Psoas muscle (tissue), 8 donors: ENCODE measurements at places on chromosomes 1 and 21. TPM values are rescaled to one million over a fixed set of nuclear protein-coding genes. Genes with fewer than 3 reads are reported as not detected.

GRCh38 chr1:219792337-219793021 is 135.9 kb downstream of the SLC30A10 start:
- no peak for DNase-seq

- no peak for DNase-seq
Measured at GRCh38 chr1:211483896-211484612, 7.9 kb downstream of the RD3 start.

GRCh38 chr1:94543001-94543400 is 1.4 kb upstream of the F3 start:
- DNase-seq = no peak

GRCh38 chr1:116494745-116495144 is 76.1 kb downstream of the CD58 start:
- no peak for DNase-seq

DNA sequence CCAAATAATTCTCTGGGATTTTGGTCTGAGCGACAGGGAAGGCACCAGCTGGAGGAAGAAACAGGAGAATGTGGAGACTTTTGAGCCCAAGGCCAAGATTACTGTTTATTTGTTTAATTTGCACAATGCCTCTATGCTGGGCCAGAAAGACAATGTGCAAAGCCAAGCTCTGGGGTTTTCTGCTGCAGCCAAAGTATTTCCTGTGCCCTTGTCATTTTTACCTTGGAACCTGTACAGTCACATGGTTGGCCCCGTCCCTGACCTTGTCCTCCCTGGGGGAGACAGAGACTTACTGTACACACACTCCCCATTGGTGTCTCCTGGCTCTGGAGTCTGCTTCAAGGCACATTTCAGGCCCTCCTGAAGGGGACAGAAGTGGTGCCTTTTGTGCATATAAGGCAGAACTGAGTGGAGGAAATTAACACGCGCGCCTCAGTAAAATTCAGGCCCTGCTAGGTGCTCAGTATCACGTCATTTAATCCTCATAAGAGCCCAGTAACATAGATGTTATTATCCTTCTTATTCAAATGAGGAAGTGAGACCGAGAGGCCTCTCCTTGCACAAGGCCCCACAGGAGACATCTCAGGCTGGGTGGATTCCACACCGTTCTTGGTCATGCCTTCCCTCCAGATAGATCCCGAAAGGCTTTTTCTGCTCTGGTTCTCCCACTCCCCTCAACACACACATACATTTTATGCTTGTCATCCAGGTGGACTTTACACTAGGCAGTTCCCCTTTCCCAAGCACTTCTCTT is 21.1 kb downstream of the C1orf115 start:
- DNase-seq = no peak

GRCh38 chr1:25135909-25136308 is 96.4 kb downstream of the SYF2 start:
- DNase-seq = no peak

Gene IGSF9
- not detected for total RNA-seq

DNA sequence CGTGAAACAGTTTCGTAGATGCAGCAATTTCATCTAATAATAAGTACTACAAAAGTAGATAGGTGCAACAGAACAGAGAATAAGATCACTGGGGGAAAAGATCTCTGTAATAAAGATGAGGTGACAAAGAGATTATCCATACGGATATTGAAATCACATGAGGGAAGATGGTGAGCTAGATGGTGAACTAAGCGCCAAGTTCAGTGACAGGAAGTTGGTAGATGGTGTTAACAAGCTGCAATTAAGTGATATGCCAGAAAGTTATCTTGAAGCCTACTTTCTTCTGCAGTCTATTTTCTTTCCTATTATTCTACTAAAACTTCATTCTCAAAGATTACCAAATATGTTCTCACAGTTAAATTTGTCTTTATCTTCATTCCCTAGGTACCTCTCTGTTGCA is 7.1 kb downstream of the LRIF1 start:
- no peak for DNase-seq

Gene LCE1B
- total RNA-seq = not detected

- DNase-seq = no peak
Measured at GRCh38 chr1:17121881-17122280, 2.6 kb upstream of the PADI2 start.

DNA sequence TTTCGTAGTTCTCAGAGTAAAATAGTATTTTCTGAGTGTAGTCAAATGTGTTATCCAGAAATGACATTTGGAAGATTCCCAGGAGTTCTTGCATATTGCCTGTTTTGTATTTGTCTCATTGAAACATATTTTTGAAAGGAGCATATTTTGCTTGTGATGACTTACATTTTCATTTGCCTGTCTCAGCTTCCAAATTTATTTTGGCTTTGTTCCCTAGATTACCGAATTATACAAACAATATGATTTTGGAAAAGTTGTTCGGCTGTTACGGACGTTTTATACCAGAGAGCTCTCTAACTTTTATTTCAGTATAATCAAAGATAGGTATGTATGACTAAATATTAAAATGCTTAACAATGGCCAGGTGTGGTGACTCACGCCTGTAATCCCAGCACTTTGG is 46.0 kb downstream of the IARS2 start:
- DNase-seq = no peak

DNA sequence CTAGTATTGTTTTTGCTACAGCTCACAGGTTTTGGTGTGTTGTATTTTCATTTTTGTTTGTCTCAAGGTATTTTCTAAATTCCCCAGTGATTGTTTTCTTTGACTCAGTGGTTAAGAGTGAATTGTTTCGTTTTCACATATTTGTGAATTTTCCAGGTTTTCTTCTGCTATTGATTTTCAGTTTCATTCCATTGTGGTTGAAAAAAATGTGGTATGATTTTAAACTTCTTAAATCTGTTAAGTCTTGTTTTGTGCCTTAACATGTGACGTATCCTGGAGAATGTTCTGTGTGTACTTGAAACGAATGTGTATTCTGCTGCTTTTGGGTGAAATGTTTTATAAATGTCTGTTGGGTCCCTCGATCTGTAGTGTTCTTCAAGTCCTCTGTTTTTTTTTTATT is 117.9 kb downstream of the KIF26B start:
- no peak for DNase-seq

DNA sequence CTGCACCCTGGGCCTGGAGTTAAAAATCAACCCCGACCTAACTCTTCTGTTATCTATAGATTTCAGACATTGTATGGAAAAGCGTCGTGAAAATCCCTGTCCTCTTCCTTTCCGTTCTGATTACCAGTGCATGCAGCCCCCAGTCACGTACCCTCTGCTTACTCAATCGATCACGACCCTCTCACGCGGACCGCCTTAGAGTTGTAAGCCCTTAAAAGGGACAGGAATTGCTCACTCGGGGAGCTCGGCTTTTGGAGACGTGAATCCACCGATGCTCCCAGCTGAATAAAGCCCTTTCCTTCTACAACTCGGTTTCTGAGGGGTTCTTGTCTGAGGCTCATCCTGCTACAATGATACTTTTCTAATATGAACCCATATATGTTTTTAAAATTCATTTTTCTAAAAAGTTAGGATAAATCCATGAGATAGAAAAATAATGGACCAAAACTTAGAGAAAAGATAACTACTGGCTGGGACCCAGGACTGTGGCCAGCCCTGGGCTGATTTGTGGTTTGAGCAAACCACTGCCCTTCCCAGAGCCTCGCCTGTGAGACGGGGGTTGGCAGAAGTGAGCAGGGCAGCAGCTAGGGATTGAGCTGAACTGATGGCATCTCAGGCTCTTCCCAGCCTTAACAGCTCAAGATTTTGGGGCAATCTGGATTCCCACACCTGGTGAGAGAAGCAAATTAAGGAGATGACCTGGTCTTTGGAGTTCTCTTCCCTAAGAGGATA is 5.0 kb downstream of the UQCRHL start:
- DNase-seq = no peak
